Upper lobe of right lung (tissue), 1 donor: ENCODE measurements at places on chromosomes 1 and 21. TPM values are rescaled to one million over a fixed set of nuclear protein-coding genes. Genes with fewer than 3 reads are reported as not detected.

The GJA4 gene
- 20.0 TPM for total RNA-seq

The ATP1A4 gene
- total RNA-seq, result 0.96 TPM

The C1orf53 gene
- 4.0 TPM for total RNA-seq

The TRIM45 gene
- total RNA-seq, result 1.7 TPM

The LRRIQ3 gene
- total RNA-seq, result 0.67 TPM

The HFM1 gene
- 0.64 TPM for total RNA-seq

The CFAP141 gene
- not detected for total RNA-seq

The S100B gene
- 4.5 TPM for total RNA-seq

The SLC6A9 gene
- total RNA-seq, result 19.2 TPM

The DNALI1 gene
- total RNA-seq, result 13.2 TPM

The AK5 gene
- total RNA-seq, result not detected
